ENCODE measurements at places on chromosomes 16 and 17.

DNA sequence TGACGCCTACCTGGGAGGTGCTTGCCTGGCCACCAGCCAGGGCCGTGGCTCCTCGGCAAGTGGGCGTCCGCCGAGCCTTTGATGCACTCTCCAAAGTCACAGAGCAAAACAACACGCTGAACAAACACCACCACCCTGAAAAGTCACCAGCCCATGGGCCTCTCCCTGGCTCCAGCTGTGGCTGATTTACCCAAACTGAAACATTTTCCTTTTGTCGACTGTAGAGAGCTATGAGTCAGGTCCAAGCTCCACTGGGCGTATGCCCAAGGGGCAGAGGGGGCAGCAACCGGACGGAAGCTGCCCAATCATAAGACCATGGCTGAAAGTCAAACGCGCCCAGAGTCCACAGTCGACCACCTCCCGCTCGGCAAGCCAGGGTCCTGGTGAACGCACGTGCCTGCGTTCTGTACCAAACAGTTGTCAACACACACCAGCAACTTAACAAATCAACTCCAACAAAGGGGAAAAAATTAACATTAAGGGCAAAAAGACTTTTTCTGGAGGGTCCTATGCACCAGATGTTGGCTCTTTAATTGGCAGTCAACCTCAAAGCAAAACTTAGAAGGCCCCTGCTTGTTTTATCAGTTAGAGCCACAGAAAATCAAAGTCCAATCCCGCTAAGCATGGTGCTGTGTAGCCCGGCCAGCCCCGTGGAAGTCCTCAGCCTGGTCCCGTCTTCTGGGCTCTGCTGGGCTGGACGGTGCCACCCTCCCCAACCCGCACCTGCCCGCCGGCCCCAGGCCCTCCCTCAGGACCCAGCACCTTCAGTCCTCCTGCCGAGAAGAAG lies 47.3 kb downstream of the TBC1D16 start:
- peak; percentile 80 for DNase-seq

- DNase-seq: no peak
Observed at GRCh38 chr17:65055280-65055707, 1.2 kb downstream of the GNA13 start.

DNA sequence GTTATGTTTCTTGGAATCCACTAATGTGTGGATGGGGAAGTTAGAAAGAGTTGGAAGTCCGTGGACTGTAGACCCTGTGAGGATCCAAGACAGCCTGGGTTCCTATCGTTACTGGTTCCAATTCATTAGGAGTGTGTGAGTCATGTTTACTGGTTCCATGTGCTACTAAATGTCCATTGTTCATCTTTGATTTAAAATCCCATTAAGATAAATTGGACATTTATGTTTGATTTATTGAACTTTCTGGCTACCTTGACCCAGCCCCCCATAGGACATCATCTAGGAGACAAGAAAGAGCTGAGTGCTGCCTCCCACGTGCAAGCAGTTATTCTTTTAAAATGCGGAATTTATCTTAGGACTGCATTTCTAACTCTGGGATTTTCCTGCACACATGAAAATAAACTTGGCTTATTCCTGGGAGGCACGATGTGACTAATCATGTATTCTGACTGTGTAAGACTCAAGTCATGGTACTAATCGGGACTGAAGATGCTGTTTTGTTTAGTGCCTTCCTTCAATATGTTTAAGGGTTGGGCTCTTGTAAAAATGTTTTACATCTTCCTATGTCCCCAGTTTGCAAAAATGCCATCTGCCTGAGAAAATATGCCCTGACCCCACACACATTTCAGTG lies 53.4 kb downstream of the RGS9 start:
- no peak for DNase-seq

DNA sequence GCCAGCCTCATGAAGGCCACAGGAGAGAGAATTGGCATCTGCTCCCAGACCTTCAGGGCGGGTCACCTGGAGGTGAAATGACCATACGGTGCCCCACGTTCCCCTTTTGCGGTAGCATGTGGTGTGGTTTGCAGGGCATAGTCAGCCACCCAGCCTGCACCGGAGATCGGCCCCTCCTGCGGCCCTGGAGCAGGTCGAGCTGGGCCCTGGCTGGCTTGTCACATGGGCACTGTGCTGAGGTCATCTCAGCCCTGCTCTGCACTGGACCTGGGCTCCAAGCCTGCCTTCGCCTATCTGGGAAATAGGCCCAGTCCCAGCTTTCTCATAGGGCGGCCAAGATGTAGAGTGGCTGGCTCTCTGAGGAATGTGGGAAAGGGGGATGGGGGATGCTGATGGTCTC lies 16.2 kb downstream of the GSE1 start:
- DNase-seq: no peak

DNA sequence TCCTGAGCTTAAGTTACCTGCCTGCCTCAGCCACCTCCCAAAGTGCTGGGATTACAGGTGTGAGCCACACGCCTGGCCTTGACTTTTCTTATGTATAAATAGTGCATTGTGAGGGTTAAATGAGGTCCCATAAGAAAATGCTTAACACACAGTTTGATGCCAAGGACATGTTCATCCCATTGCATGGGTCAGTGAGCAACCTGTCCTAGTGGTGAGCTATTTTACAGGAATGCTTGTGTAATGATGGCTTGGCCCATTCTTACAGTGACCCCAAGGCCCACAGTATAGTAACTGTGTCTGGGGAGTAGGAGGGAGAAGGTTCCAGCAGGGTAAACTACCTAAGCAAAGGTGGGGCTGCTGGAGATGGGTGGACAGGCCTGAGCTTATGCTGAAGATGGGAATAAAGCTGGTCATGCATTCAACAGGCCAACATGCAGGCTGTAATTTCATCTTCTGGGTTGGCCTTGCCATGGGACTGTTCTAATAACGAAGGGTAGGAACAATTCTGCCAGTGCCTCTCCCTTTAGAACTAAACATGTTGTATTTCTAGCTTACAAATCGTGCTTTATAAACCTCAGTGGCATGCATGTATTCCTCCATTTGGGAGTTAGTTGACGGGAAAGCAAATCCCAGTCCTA lies 6.2 kb downstream of the ACSF2 start:
- no peak for DNase-seq

- DNase-seq: peak; percentile 80
Observed at GRCh38 chr17:80833952-80834892, 157.4 kb upstream of the CHMP6 start.

- no peak for DNase-seq
Observed at GRCh38 chr16:20905576-20905975, 5.0 kb downstream of the LYRM1 start.

DNA sequence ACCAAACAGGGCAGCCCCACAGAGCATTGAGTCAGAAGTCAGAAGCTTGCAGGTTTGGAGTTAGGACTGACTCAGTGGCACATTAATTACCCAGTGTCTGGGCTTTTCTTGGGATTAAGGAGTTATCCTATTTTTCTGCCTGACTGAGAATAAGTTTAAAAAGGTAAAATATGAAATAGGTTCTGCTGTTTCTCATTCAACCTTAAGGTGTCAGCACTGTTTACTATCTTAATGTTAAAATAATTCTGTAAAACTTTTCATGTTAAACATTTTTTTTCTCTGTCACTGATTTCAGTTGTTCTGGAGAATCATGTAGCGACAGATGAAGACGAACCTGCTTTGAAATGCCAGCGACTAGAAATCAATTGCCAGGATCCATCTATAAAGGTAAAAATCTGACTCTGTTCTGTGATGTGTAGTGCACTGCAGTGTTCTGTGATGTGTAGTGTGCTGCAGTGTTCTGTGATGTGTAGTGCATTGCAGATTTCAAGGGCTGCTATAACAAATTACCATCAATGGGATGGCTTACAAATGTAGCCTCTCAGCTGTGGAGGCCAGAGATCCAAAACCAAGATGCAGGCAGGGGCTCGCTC lies 128.0 kb downstream of the LAT start:
- no peak for DNase-seq

- DNase-seq: no peak
Observed at GRCh38 chr17:64509179-64509578, 2.4 kb downstream of the CEP95 start.

DNA sequence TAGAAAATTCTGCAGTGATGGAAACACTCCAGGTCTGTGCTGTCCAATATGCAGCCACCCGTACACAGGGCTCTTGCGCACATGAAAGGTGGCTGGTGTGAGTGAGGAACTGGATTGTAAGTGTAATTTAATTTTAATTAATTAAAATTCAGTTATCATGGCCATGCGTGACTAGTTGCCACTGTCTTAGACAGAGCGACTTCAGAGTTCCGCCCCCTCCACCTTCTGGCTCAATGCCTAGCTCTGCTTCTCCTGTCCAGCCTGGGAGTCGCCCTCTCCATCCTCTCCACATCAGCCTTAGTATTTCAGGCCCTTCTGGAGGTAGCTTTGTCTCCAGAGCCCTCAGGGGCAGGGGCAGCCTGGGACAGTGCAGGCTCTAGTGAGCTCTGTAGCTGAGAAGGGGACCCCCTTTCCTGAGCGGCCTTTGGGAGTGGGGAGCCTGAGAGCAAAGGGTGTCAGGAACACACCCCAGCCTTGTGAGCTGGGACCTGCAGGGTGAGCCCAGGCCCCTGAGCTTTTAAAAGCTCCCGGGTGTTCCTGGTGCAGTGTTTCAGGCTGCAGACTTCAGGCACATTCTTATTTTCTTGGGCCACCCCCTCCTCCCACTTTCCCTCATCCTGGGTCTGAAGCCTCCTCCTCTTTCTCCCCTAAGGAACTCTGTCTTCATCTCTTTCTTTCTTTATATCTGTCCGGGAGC lies 99.4 kb downstream of the IRF8 start:
- DNase-seq: no peak

DNA sequence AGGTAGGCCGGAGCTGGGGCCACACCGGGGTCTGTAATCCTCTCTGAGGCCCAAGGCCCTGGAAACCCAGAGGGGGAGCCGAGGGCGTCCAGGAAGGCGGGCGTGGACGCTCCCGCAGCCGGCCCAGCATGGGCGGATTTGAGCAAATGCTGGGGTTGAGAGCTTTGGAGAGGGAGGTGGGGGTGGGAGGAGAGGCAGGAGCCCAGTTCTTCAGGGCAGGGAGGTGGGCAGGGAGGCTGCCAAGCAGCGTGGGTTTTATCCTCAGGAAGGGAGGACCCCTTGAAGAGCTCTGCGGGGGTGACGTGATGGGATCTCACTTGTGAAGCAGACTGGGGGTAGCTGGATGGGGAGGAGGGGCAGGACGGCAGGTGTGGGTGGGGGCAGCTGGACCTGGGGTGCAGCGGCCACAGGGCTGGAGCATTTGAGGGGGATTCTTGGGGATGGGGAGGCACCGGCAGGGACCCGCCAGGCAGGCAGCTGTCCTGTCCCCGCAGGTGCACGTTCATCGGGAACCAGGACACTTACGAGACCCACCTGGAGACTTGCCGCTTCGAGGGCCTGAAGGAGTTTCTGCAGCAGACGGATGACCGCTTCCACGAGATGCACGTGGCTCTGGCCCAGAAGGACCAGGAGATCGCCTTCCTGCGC lies 17.2 kb downstream of the TRAF7 start:
- DNase-seq: no peak

- DNase-seq: no peak
Observed at GRCh38 chr17:81453712-81454111, 58.5 kb downstream of the BAHCC1 start.

- DNase-seq: no peak
Observed at GRCh38 chr16:67329901-67330300, 3.3 kb downstream of the LRRC36 start.

DNA sequence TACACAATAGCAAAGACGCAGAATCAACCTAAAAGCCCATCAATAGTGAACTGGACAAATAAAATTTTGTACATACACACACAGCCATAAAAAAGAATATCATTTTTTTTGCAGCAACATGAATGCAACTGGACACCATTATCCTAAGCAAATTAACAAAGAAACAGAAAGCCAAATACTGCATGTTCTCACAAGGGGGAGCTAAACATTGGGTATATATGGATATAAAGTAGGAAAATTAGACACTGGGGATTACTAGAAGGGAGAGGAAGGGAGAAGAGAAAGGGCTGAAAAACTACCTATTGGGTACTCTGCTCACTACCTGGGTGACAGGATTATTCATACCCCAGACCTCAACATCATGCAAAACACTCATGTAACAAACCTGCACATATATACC lies 28.2 kb downstream of the ADAMTS18 start:
- no peak for DNase-seq

GRCh38 chr16:59527206-59527997 lies 793.3 kb upstream of the GOT2 start:
- no peak for DNase-seq

DNA sequence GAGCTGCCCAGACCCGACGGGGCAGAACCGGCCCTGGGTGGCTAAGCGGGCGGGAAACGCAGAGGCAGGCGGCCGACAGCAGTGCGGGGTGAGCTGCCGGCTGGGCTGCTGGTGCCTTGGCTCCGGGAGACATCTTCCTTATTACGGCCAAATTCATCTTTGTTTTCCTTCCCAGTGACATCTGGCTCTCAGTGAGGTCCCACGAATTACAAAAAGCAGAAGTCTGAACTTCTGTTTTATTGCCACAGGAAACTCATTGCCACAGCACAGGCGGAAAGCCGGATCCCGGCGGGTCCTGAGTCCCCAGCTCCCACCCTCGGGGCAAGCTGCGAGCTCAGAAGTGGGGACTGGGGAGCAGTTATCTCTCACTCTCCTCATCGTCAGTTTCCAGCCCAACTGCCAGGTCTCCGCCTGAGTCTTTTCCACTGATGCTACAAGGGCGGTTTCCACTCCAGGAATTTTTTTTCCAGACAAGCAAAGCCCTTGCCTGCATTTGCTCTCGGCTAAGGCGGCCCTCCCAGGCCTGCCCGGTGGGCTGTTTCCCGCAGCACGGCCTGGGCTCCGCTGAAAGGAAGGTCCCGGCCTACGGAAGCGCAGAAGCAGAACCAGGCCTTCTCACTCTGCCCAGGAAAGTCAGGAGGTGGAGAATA lies 40.3 kb downstream of the CBFA2T3 start:
- DNase-seq: no peak

DNA sequence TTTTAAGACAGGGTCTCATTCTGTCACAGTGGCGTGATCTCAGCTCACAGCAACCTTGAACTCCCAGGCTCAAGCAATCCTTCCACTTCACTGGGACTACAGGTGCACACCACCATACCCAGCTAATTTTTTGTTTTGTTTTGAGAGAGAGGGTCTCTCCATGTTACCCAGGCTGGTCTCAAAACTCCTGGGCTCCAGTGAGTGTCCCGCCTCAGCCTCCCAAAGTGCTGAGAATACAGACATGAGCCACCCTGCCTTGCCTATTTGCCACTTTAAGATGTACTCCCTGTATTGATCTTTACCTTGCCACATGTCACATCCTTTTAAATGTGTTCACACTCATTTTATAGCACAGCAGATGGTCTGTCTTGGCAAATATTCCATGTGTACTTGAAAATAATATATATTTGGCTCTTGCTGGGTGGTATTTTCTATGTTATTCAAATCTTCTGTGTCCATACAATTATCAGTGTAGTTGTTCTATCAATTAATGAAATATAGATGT lies 50.5 kb downstream of the VMP1 start:
- no peak for DNase-seq
